Stimulated activated CD8-positive, alpha-beta memory T cell treated with anti-CD3 and anti-CD28 coated beads, Interleukin-4, amount 100 ng/mL, for 1 hour (primary cell): ENCODE measurements at places on chromosomes 3 and 15.

DNA sequence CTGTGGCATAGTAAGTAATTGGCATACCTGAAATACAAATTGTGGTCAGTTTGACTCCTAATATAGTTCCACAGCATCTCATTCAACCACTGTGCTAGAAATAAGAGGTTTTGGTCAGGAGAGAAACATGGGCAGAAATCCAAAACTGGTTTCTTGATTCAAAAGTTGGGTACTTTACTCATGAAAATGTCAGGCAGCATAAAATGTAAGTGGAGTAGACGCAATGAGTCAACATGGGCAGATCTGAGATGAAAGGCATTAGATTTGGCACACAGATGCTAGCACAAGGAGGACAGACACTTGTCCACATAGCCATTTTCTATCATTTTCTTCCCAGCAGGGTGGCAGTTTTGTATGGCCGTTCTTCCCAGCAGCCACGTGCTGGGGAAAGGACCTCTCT, 255.8 kb upstream of the CDIN1 start:
- no peak for DNase-seq

GRCh38 chr3:190642016-190642415, 128.1 kb downstream of the IL1RAP start:
- DNase-seq: no peak

DNA sequence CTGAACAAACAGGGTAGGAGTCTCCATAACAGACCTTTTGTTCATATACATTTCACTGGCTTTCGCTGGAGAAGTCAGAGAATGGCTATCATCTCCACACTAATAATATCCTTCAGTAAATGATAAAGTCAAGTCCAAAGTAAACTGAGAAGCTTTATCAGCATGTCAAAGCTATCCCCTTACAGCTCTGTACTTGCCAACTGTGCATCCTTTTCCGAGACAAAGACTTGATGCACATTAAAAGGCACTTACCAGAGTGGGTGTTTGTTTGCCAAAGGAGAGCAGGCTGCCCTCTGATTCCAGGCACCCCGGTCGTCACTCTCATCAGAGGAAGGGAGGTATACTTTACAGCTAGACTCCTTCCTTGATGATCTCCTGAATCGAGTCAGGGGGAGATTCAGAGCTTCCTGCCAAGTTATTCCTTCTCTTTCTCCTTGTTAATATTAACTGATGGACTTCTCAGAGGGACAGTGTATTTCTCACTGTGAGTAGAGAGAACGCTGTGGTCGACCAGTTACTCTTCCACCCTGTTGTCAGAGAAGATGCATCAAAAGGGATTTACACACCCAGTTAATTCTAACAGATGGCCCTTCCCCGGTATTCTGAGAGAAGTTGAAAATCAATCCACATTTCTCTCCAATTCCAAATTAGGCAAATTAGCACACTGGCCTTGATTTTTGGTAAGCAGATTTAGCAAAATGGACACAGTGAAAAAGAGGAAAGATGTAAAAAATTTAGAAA, 504.7 kb upstream of the NR2F2 start:
- DNase-seq: no peak

GRCh38 chr3:49173116-49173791, 1.9 kb downstream of the KLHDC8B start:
- DNase-seq: no peak

DNA sequence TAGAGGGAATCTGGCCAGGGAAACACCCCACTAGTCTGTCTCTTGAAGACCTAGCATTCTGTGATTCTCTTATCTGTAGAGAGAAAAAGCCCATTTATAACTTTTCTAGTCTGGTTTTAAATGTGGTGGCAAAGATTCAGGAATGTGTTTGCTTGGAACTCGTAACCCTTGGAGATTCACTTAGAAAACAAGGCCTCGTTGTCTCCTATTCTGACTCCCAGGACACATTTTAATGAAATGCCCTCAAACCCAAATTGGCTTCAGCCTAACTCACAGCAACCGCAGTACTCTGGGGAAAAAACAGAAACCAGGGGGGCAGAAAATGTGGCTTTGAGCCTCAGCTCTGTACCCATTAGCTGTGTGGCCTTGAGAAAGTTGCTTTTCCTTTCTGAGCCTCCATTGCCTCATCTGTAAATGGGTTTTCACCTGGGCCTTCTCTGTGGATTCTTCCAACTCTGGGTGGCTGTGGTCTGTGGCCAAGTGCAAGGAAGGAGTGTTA, 36.5 kb downstream of the RPLP1 start:
- DNase-seq: no peak

- no peak for DNase-seq
Measured at GRCh38 chr3:53830944-53831343, 15.3 kb downstream of the CHDH start.

GRCh38 chr3:23685541-23686258, 120.1 kb upstream of the UBE2E1 start:
- DNase-seq: no peak

DNA sequence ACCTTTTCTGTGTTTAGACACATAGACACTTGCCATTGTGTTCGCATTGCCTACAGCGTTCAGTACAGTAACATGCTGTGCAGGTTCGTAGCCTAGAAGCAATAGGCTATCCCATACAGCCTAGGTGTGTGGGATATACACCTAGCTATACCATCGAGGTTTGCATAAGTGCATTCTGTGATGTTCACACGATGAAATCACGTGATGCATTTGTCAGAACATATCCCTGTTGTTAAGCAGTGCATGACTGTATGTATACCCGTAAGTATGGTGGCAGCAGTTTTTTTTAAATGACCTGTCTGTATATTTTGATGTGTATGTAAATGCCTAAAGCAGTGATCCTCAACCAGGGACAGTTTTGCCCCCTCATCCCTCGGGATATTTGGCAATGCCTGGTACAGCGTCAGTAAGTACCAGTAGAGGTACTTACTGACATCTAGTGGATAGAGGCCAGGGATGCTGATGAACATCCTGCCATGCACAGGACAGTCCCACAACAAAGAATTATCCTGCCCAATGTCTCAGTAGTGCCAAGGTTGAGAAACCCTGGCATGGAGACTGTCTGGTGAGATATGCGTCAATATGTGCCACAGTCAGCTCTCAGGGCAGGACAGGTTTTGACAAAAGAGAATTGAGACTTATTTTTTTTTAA, 129.1 kb downstream of the HCN4 start:
- no peak for DNase-seq

DNA sequence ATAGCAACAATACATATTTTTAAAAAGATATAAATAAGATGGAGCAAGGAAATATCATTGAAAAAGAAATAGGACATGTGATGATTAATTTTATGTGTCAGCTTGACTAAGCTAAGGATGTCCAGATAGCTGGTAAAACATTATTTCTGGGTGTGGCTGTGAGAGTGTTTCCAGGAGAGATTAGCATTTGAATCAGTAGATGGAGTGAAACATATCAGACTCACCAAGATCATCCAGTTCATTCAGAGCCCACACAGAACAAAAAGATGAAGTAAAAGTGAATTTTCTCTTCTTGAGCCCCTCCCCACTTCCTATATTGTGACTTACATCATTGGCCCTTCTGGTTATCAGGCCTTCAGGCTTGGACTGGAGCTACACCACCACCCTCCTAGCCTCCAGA, 61.6 kb upstream of the TUSC7 start:
- DNase-seq: no peak

DNA sequence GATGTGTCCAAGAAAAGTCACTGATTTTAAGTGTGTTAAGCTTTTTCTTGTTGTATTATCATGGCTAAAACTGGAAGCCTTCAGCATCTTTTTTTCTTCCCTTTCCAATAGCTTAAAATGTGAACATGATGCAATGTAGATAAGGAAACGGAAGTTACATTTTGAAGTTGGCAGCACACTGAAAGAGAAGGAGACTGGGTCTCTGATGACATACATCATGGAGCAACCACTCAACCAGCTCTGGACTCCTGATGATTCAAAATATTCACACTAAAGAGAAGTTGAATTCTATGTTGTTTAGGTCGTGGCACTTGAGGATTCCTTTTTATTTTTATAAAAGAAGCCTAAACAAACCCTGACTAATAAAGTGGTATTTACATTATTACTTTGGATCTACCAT, 488.3 kb upstream of the ALCAM start:
- DNase-seq: no peak

- DNase-seq: no peak
Measured at GRCh38 chr3:118808723-118809122, 225.9 kb downstream of the IGSF11 start.

- DNase-seq: no peak
Measured at GRCh38 chr3:148737104-148737530, 39.4 kb downstream of the AGTR1 start.

- DNase-seq: no peak
Measured at GRCh38 chr15:99454941-99455788, 110.6 kb upstream of the MEF2A start.

- no peak for DNase-seq
Measured at GRCh38 chr15:80999623-81000036, 1.1 kb upstream of the TLNRD1 start.

- DNase-seq: no peak
Measured at GRCh38 chr3:29186982-29187725, 93.7 kb upstream of the RBMS3 start.

DNA sequence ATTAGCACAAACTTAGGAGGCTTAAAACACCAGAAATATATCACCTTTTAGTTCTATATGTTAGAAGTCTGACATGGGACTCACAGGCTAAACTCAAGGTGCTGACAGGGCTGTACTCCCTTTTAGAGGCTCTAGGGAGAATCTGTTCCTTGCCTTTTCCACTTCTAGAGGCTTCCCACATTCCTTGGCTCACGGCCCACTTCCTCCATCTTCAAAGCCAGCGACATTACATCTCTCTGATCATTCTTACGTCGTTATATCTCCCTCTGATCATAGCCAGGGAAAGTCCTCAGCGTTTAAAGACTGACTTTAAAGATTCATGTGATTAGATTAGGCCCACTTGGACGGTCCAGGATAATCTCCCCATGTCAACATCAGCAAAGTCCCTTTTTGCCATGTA, 166.3 kb downstream of the GREM1 start:
- no peak for DNase-seq
